NCI-H187 (cell line): ENCODE measurements at places on chromosomes 16 and 17.

- no peak for DNase-seq
Observed at GRCh38 chr16:61233713-61234112, 802.5 kb downstream of the CDH8 start.

- no peak for DNase-seq
Observed at GRCh38 chr17:56637254-56637653, 43.8 kb downstream of the NOG start.

DNA sequence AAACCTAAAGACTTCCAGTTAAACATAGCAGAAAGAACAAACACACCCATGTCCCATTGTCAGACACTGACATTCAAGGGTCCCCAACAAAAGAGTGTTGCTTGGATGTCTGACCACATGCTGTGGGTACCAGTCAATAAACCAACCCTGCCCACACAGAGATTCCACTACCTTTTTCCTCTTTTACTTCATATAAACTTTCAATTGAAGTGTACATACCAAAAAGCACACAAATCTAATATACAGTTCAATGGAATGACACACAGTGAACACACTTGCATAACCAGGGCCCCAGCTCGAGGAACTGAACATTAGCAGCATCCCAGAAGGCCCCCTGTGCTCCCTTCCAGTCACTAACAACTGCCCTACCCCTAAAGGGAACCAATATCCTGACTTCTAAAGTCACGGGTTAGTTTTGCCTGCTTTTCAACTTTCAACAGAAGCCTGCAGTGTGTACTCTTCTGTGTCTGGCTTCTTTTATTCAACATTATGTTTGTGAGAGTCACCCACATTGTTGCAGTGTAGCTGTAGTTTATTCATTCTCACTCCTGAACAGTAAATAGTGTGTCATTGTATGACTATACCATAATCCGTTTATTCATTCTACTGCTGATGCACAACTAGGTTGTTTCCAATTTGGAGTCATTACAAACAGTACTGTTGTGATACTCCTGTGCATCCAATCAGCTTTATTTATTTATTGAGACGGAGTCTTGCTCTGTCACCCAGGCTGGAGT is 18.0 kb downstream of the CFDP1 start:
- no peak for DNase-seq

GRCh38 chr16:89965447-89966225 is 17.1 kb downstream of the DEF8 start:
- no peak for DNase-seq

GRCh38 chr17:77769762-77770161 is 188.7 kb upstream of the TNRC6C start:
- DNase-seq, result no peak

GRCh38 chr17:9208381-9209105 is 187.2 kb downstream of the NTN1 start:
- no peak for DNase-seq

GRCh38 chr17:17073581-17074403 is 31.5 kb downstream of the MPRIP start:
- DNase-seq, result no peak

GRCh38 chr17:81376946-81377714 is 18.1 kb upstream of the BAHCC1 start:
- no peak for DNase-seq

DNA sequence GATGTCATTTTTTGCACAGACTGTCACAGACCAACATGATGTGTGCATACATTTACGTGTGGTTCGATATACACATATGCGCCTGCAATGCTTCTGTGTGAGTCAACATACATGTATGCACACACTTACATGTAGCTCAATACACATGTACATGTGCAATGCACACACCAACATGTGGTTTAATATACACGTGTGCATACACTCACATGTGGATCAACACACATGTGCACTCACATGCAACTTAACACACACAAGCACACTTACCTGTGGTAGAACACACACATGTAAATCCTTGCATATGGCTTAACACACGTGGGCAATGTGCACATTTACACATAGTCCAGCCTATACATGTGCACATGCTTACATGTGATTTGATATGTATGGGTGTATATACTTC is 97.5 kb downstream of the CYLD start:
- no peak for DNase-seq

- no peak for DNase-seq
Observed at GRCh38 chr17:66619206-66619605, 215.7 kb upstream of the CACNG5 start.

- DNase-seq, result no peak
Observed at GRCh38 chr17:65388911-65389310, 172.5 kb downstream of the AXIN2 start.

DNA sequence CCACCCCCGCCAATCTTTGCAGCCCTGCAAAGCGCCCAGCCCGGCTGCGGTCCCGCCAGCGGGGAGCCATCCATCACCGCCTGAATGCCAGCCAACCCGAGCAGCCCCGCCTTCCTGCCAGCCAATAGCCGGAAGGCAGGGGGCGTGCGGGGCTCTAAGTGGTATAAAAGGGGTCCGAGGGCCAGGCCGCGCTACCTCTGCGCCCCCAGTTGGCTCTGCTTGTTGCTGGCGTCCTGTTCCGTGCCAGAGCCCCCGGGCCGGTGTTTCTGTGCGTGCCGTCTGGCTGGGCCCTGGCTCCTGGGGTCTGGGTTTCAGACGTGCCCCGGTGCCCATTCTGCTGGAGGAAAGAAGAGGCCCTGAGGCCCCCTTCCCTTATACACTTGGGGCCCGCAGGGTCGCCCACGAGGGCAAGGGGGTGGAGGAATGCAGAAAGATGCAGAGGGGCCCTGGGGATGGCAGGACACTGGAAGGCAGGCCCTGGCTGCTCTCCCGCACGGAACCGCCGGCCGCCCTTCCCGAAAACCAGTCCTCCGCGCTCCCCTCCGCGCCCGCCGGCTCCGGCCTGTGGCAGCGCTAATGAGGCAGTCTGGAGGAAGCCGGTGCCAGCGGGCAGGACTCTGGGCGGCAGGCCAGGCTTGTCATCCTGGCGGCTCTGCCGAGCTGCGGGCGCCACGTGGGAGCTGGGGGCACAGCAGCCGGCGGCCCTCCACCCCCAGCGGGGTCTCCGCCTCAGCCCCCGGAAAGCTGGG is 14.0 kb downstream of the COPZ2 start:
- peak; percentile 65 for DNase-seq

DNA sequence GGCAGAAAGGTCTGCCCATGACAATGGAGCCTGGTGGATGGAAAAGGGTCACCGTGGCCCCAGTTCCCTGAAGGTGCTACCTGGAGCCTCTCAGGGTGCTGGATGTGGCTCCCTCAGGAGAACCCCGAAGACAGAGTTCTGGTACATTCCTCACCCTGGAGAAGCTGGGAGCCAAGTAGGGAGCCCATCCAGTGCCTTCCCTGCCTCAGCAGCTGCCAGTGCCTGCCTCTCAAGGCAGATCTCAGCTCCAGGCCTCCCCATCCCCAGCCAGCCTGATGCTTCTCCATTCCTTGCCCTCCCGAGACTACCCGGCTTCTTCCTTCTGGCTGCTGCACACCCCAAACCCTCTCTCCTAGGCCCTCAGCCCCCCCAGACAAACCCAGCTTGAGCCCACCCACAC is 20.5 kb downstream of the SCGB1C2 start:
- DNase-seq, result no peak

DNA sequence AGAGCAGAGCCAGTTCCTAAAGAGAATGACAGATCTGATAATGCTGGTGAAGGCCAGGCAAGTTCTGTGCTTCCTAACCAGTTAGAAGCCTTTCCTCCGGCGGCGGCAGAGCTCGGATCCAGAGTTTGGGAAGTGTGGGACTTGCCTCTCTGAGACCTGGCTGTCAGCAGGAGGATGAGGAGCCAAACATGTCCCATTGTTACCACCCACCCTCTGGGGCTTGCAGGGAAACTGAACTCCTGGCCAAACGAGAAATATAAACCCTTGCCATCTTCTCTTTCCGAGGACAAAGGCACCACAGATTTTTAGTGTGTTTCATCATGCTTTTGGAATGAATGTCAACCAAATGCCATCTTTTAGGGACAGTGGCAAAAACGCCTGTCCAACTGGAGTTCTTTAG is 80.2 kb upstream of the SMURF2 start:
- no peak for DNase-seq

DNA sequence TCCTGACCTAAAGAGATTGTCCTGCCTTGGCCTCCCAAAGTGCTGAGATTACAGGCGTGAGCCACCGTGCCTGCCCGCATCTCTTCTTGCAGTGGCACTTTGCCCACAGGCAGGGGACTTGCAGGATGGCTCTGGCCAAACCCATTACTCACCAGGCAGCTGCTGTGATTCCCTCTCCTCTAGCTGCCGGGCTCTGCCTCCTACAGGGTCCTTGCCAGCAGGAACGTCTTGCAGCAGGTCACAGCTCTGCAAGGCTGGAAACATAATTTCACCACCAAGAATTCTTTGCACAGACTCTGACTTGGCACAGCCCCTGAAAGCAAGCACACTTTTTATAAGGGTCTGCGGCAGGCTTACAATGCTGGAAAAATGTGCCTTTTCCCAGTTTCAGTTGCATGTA is 20.3 kb downstream of the COX4I1 start:
- DNase-seq, result no peak

DNA sequence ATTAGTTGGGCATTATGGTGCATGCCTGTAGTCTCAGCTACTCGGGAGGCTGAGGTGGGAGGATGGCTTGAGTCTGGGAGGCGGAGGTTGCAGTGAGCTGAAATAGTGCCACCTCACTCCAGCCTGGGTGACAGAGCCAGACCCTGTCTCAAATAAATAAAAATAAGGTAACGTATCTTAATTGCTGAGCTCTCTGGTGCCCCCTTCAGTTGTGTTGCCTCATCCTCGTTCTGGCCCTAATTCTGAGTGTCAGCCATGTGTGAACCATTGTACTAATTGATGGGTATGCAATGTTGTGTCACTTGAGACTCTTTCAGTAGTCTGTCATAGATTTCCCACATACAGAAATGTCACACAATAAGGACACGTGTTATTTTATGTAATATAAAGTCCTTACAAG is 363.1 kb upstream of the RBFOX1 start:
- no peak for DNase-seq

DNA sequence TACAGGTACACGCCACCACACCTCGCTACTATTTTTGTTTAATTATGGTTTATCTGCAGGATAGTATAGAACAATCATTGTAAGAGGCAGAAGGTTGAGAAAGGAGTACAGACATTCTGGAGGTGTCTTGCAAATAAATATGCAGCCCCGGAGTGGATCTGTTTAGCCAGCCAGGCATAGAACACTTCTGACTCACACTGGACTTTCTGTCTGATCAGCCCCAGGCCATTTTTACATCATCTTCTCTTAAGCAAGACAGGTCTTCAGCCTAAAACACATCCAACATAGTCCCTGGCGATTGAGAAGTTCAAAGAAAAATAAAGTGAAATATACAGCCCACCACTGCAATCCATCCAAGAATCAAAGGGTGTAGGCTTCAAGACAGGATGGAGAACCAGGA is 81.4 kb downstream of the XYLT1 start:
- DNase-seq, result no peak

GRCh38 chr17:48413613-48414405 is 16.2 kb downstream of the SKAP1 start:
- DNase-seq, result no peak
